ENCODE measurements at places on chromosomes 1 and 21. TPM values are rescaled to one million over a fixed set of nuclear protein-coding genes. Genes with fewer than 3 reads are reported as not detected.

Gene RCSD1
- total RNA-seq = 0.39 TPM

Gene SPATA45
- total RNA-seq = not detected

Gene PCNT
- 13.7 TPM for total RNA-seq

Gene PRDX6
- 449 TPM for total RNA-seq

Gene KCNH1
- 0.78 TPM for total RNA-seq

Gene INAVA
- 3.0 TPM for total RNA-seq

Gene LMX1A
- total RNA-seq = not detected

Gene TADA1
- total RNA-seq = 10.5 TPM

Gene KRTAP15-1
- total RNA-seq = not detected

Gene CPLANE2
- total RNA-seq = 3.6 TPM

Gene PROX1
- total RNA-seq = 0.32 TPM

Gene NOL9
- total RNA-seq = 13.2 TPM

Gene GJA8
- not detected for total RNA-seq

Gene SYTL1
- 2.2 TPM for total RNA-seq

Gene SLAMF9
- total RNA-seq = not detected

Gene PADI1
- total RNA-seq = not detected

Gene KRTAP24-1
- total RNA-seq = not detected

Gene FBLIM1
- total RNA-seq = 114 TPM

Gene SLC44A5
- 0.08 TPM for total RNA-seq

Gene FCAMR
- not detected for total RNA-seq

Gene LRRC8B
- 5.8 TPM for total RNA-seq

Gene CHODL
- total RNA-seq = not detected

Gene OR6N1
- total RNA-seq = not detected

Gene KCNK1
- total RNA-seq = 2.2 TPM

Gene MAN1C1
- total RNA-seq = 0.65 TPM

Gene ADPRS
- total RNA-seq = 57.4 TPM

Gene OBSCN
- 7.4 TPM for total RNA-seq

Gene CHIA
- not detected for total RNA-seq

Gene FBXO2
- 1.6 TPM for total RNA-seq

Gene SLC25A34
- total RNA-seq = 0.26 TPM

Gene FMN2
- total RNA-seq = 0.39 TPM

Gene LDLRAD1
- total RNA-seq = not detected

Gene PLA2G2D
- not detected for total RNA-seq

Gene AIRE
- 0.08 TPM for total RNA-seq

Gene TAS1R1
- total RNA-seq = not detected

Gene FALEC
- not detected for total RNA-seq

Gene NTPCR
- 49.7 TPM for total RNA-seq

Gene RNU1-3
- under 0.01 TPM for total RNA-seq

Gene TP73
- total RNA-seq = 0.16 TPM

Gene CNIH3
- 7.6 TPM for total RNA-seq

Gene FCGR3A
- total RNA-seq = not detected

Gene OPN3
- 13.6 TPM for total RNA-seq

Gene SLC30A2
- not detected for total RNA-seq

Gene IL20
- total RNA-seq = not detected

Gene TTC39A
- 0.26 TPM for total RNA-seq

Gene CD5L
- total RNA-seq = not detected

Gene PSMG1
- 16.1 TPM for total RNA-seq

Gene ITGB2
- 1.2 TPM for total RNA-seq

Gene SELL
- total RNA-seq = 0.26 TPM

Measured in epithelial cell of alveolus of lung (primary cell).